Activated CD4-positive, CD25-positive, alpha-beta regulatory T cell treated with anti-CD3 and anti-CD28 coated beads, Interleukin-2, amount 50 U/mL, for 72 hours (primary cell): ENCODE measurements at places on chromosomes 6 and 20.

GRCh38 chr6:166419717-166420116, 37.0 kb upstream of the MPC1 start:
- peak; percentile 31 for DNase-seq

DNA sequence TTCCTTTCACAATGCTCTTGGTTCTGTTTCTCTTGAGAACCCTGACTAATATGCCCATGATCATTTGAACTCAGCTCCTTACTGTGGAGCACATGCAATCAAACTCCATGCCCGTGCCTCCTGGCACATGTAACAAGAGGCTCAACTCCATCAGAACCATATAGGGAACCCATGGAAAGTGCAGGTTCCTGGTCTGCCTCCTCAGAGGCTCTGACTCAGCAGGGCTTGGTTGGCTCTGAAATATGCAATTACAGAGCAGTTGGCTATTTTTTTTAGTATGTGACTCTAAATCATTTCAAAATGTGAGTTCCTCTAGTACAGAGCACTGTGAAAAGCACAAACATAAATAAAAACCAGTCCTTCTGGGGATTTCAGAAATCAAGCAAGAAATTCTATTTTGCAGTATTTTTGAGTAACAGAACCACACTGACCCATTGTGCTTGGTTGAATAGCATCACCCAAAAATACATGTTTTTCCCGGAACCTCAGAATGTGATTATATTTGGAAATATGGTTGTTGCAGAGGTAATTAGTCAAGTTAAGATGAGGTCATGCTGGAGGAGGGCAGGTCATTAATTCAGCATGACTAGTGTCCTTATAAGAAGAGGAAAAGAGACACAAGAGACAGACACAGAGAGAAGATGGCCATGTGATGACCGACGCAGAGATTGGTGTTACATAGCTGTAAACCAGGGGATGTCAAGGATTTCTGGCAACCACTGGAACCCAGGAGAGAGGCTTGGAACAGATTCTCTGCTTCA, 13.2 kb upstream of the MAP3K4 start:
- DNase-seq, result no peak

- no peak for DNase-seq
Measured at GRCh38 chr20:41478026-41478425, 111.4 kb upstream of the EMILIN3 start.

DNA sequence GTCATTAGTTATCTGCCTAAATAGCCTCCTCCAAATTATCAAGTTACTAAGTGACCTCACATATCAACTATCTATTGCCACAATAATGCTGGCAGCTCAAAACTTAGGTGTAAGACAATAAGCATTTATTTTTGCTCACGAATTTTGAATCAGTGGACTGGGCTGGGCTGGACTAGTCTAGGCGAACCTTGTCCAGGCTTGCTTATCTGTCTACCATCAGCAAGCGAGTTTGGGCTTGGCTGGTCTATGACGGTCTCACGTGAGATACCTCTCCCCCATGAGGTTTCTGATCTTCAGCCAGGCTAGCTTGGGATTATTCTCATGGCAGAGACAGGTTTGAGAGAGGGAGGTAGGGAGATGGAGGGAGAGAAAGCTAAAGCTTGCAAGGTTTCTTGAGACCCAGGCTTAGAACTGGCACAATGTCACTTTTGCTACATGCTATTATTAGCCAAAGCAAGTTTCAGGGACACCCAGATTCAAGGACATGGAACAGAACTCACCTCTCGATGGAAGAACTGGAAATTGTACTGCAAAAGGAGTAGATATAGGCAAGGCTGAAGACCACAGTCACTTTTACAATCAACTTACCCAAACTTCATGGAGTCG, 80.9 kb downstream of the WASF1 start:
- DNase-seq, result no peak

- DNase-seq, result no peak
Measured at GRCh38 chr6:106849120-106849519, 125.4 kb downstream of the CD24 start.

- DNase-seq, result no peak
Measured at GRCh38 chr20:32385541-32385940, 27.4 kb downstream of the ASXL1 start.

GRCh38 chr6:154403788-154404187, 47.2 kb upstream of the IPCEF1 start:
- DNase-seq, result no peak

- DNase-seq, result no peak
Measured at GRCh38 chr6:14062345-14063029, 55.1 kb upstream of the CD83 start.

DNA sequence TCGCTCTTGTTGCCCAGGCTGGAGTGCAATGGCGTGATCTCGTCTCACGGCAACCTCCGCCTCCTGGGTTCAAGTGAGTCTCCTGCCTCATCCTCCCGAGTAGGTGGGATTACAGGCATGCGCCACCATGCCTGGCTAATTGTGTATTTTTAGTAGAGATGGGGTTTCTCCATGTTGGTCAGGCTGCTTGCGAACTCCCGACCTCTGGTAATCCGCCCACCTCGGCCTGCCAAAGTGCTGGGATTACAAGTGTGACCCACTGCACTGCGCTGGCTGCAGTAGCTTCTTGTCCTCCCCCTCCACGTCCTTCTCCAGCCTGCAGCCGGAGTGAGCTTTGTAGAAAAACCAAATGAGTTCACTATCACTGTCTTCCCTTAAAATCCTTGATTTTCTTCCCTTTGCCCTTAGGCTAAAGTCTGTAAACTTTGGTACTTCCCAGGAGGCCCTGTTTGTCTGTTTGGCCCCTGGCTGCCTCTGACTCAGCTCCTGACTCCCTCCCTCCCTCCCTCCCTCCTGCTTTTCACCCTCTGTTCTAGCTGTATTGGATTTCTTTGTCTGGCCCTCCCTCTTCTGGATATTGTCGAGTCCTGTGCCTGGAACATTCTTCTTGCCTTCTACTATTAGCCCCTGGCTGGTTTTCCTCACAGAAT, 12.9 kb downstream of the PARD6B start:
- no peak for DNase-seq

- no peak for DNase-seq
Measured at GRCh38 chr6:133748628-133749027, 140.3 kb upstream of the TCF21 start.

DNA sequence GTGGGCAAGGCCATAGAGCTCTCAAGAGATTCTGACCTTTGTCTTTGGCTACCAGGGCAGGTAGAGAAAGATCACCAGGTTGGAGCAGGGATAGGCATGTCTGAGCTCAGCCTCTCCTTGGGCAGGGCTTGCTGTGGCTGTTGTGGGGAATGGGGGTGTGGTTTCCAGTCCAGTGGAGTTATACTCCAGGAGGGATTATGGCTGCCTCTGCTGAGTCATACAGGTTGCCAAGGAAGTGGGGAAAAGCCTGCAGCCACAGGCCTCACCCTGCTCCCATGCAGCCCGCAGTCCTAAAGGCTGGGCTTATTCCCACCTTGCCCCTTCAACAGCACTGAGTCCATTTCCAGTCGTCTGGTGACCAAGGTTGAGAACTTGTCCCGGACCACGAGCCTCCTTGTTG, 21.9 kb downstream of the MEP1A start:
- DNase-seq, result no peak

DNA sequence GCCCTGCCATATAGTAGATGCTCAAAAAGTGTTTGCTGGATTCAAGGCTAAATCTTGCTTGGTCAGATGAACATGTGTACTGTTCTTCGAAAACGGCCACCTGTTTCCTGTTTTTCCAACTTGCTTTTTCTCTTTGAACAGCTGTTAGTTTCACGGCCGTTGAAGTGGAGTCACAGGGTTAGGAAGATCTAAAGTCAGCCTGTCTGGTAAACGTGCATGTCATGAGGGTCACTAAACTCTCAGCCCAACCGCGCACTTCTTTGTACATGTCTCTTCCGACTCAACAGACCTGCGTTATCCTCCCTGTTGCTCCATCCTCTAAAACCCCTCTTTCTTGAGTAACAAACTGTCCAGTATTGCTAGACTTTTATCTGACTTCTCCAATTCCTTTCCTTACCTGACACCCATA, 93.2 kb upstream of the MAN1A1 start:
- no peak for DNase-seq

- DNase-seq, result no peak
Measured at GRCh38 chr20:64038224-64038564, 2.2 kb downstream of the C20orf204 start.

DNA sequence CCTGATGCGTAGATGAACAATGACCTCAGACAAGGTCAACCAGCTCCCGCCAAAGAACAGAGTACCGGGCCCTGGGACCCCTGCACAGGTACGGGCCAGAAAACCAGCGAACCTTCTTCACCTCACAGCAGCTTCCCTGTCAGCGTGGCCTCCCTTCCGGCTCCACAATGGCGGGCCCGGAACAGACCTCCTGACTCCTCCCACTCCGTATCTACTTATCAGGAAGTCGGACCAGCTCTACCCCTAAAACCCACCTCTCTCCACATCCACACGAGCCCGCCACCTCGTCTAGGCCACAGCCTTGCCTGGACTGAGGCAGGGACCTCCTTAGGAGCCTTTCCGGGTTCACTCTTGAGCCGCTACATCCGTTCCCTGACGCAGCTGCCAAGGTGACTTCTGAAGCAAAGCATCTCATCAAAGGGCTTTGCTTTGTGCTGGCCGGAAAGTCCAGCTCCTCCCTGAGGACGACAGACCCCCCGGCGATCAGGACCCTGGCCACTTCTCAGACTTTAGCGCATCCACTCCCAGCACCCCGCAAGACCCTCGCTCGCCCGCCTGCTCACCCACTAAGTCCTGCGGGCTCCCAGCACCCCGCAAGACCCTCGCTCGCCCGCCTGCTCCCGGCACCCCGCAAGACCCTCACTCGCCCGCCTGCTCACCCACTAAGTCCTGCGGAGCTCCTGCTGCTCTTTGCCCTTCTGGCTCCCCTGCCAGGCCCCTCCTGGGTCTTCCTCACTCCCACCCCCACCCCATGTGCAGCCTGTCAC, 308.3 kb upstream of the FOXQ1 start:
- no peak for DNase-seq

DNA sequence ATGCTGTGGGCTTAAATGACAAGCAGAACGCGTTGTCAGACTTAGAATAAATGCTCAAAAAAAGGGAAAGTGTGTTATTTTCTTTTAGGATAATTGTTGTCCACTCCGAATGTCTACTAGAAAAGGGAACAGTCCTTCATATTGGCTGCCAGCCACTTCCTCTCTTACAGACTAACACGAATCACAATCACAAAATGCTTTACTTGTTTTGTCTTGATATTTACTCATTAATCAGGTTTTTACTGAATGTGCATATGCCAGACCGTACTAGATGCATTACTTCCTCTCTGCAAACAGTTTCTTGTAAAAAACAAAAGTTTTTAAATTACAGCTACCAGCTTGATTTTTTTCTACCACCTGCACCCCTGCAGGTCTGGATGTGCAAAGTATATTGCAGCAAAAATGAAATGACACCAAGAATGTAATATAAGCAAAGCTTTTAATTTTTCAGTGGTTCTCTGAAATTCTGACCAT, 821 bp downstream of the DHX35 start:
- no peak for DNase-seq

- DNase-seq, result no peak
Measured at GRCh38 chr20:1376408-1377270, 16.2 kb downstream of the FKBP1A start.

GRCh38 chr6:136753624-136754023, 38.7 kb downstream of the MAP3K5 start:
- DNase-seq, result peak; percentile 47

DNA sequence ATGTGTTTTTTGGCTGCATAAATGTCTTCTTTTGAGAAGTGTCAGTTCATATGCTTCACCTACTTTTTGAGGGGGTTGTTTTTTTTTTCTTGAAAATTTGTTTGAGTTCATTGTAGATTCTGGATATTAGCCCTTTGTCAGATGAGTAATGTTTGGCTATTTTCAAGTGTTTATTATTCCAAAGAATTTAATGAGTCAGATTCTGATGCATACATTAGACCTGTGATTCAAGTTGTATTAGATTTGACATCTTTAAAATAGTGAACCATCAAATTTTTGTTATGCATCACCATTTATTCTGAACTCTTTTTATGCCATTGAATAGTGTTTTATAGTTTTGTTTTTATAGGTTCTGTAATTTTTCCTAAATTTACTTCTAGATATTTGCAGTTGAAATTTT, 319.3 kb downstream of the PKHD1 start:
- DNase-seq, result no peak

GRCh38 chr20:47914792-47915191, 129.5 kb upstream of the SULF2 start:
- no peak for DNase-seq
